ENCODE measurements at places on chromosomes 2 and 18.

DNA sequence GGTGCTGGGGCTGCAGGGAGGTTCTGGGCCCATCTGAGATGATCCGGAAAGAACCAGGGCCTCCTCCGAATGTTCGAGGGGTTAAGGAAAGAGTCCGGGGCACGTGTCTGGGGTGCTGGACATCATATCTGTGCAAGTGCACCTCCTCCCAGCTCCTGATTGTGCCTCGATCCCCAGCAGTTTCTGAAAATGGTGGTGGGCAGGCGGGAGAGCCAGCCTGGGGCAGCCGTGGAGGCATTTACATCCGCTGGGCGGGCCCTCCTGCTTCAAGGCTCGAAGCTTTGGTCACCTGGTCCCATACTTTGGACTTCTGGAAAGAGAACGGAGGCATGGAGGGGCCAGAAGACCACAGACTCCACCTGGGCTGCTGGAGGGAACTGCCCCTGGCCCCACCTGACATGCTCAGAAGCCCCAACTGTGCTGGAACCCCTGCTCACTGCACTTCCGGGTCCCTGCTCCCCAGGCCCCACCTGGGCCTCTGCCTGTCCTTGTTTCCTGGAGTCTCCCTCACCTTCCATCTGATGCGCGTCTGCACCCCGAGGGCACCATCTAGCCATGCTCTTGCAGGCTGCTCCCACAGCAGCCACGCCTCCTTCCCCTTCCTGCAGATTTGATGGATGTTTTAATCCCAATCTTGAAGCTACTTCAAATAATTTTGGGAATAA lies 119.2 kb upstream of the HDAC4 start:
- DNase-seq: no peak

DNA sequence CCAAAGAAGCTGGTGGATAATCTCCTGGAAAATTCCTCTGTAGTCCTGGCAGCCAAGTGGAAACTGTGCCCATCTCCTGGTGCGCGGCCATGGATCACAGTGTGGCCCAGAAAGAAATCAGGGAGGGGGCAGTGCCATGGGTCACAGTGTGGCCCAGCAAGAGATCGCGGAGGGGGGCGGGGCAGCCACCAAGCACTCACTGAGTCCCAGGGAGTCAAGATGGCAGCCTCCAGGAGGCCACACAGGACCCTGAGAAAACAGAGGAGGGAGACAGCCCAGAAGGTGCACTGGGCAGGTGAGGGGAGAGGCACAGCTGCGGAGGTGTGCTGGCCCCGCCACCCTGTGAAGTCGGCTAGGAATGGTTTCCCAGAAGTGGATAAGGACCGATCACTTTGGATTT lies 8.1 kb upstream of the ATP6V1B1 start:
- no peak for DNase-seq

- DNase-seq: no peak
Observed at GRCh38 chr2:78592491-78592890, 433.0 kb upstream of the REG3G start.

GRCh38 chr2:199862788-199863187 lies 11.8 kb upstream of the FTCDNL1 start:
- DNase-seq: no peak

DNA sequence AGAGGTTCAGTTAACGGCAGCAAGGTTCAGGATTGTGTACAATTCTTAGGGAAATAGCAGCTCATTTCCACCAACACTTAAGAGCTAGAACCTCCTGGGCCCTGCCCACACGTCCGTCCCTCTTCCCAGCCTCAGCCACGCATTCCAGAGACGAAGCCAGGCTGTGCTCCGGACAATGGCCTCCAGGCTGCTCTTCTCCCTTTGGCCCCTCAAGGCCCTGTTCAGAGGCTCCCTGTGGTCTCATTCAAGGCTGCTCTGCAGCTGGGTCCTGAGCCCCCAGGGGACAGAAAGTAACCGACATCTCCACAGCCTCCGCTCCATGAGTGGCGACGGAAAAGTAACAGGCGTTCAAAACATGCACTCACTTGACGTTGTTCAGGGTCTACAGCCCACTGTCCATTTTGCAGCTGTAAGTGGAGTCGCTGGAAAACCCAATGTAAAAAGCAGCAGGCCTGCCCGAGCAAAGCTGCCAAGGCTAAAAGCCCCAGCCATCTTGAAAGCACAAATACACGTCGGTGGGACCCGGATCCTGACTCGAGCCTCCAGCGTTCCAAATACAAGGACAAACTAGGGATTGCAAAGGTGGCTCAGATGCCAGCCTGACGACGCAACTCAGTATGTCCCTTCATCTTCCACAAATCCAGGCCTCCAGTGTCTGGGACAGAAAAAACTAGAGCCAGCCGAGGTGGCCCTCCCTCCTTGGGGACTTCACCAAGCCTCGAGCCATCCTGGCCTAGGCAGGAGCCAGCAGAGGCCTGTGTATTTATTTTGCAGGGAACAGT lies 76.9 kb downstream of the NDUFA10 start:
- DNase-seq: no peak

GRCh38 chr2:40844353-40845277 lies 392.7 kb upstream of the SLC8A1 start:
- DNase-seq: no peak

DNA sequence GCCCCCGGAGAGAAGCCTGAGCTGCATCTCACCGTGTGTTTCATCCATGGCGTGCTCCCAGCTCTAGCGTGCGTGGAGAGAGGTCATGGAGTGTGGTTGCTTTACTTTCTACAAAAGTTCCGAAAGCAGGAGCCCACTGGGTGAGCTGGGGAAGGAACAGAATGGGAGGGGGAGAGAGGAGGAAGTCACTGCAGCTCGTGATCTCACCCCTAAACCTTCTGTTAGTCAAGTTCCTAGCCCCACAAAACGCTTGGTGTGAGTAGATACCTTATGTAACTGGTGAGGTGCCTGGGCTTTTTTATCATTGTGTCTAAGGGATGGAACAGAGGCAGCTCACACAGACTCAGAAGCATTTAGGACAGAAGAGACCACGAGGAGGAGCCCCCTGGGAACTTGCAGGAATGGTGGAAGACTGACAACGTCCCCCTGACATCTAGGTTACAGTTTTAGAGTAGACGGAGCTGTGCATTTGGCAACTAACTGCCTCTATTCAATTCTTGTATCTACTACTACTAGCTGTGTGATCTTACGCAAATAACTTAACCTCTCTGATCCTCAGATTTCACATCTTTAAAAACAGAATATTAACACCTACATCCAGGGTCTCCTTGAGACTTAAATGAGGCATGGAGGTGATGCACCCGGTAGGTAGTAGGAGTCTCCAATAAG lies 123.3 kb downstream of the ARL4C start:
- no peak for DNase-seq

GRCh38 chr2:108621687-108622681 lies 87.7 kb downstream of the LIMS1 start:
- no peak for DNase-seq

GRCh38 chr2:46045888-46046287 lies 251.3 kb upstream of the EPAS1 start:
- no peak for DNase-seq

- DNase-seq: no peak
Observed at GRCh38 chr18:63783394-63783793, 8.2 kb downstream of the SERPINB7 start.

DNA sequence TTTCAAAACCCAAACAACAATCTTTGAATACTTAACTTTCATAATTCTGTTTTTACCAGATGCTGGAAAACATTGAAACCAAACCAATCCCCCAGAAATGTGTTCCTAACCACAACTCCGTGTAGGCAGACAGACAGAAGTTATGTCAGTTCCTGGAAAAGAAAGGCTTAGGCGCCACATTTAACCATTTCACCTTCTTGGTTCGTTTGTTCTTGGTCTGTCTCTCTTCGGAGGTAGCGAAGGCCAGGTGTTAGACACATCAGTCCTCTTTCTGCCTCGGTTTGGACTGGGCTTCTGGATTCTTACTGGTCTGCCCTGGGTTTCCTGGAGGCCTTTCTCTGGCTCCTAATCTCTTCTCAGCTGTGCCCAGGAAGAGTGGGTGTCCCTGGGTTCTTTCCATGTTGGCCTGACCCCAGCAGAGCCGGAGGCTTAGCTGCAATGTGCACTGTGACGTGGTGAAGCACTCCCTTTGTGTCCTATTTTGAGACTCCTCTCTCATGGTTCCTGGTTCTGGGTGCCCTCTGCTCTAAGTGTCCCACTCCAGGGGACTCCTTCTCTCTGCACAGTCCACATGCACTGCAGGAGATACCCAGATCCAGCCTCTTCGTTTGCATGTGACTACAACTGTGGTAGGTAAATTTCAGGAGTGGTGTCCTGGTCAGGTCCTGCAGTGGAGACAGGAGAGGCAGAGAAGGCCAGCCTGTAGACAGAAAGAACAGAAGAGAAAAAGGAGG lies 23.1 kb upstream of the RAB31 start:
- no peak for DNase-seq

DNA sequence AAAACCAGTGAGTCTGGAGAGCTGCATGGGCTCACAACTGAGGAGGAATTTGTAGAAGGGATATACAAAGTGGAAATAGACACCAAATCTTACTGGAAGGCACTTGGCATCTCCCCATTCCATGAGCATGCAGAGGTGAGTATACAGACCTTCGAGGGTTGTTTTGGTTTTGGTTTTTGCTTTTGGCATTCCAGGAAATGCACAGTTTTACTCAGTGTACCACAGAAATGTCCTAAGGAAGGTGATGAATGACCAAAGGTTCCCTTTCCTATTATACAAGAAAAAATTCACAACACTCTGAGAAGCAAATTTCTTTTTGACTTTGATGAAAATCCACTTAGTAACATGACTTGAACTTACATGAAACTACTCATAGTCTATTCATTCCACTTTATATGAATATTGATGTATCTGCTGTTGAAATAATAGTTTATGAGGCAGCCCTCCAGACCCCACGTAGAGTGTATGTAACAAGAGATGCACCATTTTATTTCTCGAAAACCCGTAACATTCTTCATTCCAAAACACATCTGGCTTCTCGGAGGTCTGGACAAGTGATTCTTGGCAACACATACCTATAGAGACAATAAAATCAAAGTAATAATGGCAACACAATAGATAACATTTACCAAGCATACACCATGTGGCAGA lies 3.6 kb downstream of the TTR start:
- DNase-seq: no peak

DNA sequence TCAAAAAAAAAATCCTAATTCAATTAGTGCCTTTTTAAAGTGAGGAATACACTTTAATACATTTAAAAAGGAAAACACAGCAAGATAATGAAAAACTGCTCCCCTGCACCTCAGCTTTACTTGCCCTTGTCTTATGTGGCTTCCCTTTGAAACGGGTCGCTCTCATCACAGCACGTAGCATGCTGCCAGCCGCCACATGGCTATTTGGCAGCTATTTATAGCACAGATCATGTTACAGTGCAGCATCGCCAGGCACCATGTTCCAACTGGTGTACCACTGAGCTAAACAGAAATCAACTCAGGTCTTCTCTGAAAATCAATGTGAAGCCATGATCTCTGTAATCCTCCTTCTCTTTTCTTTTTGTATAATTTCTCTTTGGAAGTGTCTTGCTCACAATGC lies 65.1 kb downstream of the TMEM182 start:
- DNase-seq: no peak

GRCh38 chr2:68236103-68236734 lies 16.1 kb downstream of the PPP3R1 start:
- DNase-seq: no peak

DNA sequence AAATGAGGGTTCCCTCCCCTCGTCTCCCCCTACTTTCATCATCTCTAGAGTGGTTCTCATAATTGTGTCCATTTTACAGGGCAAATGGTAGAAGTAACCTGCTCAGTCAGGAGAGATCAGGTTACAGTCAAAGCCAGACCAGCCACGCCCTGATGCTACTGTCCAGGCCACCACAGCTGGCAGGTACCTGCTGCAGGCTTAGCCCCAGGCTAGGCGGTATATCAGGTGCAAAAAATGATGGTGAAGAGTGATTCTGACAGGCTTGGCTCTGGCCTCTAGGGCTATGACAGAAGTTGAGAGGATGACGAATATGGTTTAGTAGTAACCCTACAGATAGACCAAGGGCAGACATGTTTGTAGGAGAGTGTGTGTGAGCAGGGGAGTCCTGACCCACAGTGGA lies 67.1 kb downstream of the HAUS1 start:
- no peak for DNase-seq

DNA sequence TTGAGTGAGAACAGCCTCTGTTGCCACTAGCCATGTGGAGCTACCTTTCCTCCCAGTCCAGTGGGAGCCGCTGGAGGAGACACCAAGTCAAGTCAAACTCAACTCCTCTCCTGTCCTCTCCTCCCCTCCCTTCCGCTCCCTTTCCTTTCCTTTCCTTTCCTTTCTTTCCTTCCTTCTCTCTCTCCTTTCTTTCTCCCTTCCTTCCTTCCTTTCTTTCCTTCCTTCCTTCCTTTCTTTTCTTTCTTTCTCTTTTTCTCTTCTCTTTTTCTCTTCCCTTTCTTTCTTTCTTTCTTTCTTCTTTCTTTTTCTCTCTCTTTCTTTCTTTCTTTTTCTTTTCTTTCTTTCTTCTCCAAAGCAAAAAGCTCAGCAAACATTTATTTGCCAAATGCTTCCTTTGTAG lies 44.5 kb downstream of the THNSL2 start:
- DNase-seq: no peak

- DNase-seq: no peak
Observed at GRCh38 chr2:58067001-58067400, 20.4 kb downstream of the VRK2 start.

DNA sequence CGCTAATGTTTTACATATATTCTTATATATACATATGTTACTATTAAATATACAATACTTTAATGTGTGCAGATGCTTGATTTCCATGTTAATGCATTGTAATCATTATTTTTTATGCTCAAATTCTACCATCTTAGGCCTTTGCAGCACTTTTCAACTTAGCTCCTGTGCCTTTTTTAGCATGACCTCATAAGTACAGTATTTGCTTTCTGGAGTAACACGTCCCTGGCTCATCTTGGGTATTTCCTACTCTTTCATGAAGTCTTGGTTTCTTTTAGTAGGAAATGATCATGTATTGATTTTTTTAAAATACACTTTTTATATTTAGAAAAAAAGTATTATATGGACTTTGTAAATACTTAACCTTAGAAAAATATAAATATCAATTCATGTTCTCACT lies 36.5 kb downstream of the CAB39 start:
- no peak for DNase-seq

DNA sequence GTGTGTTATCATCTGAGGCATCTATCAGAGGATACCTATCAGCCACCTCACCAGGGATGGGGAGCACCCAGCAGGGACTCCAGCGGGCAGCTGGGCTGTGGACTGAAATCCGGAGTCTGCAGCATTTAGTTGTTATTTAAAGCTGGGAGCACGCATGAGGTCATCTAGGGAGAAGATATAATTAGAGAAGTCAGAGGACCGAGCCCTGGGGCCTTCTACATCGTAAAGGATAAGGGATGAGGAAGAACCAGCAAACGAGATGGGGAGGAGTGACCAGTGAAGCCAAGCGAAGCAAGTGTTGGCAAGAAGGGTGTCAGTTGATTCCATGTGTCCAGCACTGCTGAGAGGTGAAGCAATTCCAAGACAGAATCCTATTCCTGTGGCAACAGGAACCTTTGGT lies 70.3 kb downstream of the STEAP3 start:
- no peak for DNase-seq

- DNase-seq: peak; percentile 29
Observed at GRCh38 chr2:8684878-8685696, 3.2 kb downstream of the ID2 start.

- no peak for DNase-seq
Observed at GRCh38 chr2:224211791-224212190, 172.7 kb upstream of the SERPINE2 start.

GRCh38 chr2:24011250-24012104 lies 1.6 kb downstream of the MFSD2B start:
- DNase-seq: no peak
